Tibial nerve (tissue), 4 donors: ENCODE measurements at places on chromosomes 11 and 22. TPM values are rescaled to one million over a fixed set of nuclear protein-coding genes. Genes with fewer than 3 reads are reported as not detected.
A peak's percentile ranks its signal among the peaks of the same experiment; 100 is the strongest.

DNA sequence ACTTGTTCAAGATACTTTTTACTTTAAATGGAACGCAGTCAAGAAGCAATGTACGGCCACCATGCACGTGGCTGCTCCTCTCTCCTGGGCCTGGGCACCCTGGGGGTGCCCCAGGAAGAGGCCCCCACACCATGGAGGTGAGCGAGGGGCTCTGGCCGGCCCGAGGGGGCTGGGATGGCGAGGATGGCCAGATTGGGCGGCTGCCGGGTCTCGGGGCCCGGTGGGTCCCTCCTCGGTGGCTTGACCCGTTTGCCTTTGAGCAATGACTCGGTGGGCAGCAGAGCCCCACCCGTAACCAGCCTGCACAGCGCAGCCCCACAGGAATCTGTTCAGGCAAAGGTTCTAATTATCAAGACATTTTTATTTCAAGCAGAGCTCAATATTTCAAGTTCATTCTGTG is 167.4 kb downstream of the BRD1 start:
- H3K4me3 ChIP-seq, result no peak overlapping the region
- H3K4me1 ChIP-seq, result no peaks in the 10 kb centered on the region
- no peak overlapping the region for H3K27ac ChIP-seq

- H3K27me3 ChIP-seq, result no peaks in the 10 kb centered on the region
- DNase-seq, result no peak
- no peak overlapping the region for H3K27ac ChIP-seq
- H3K36me3 ChIP-seq, result no peaks in the 10 kb centered on the region
Observed at GRCh38 chr11:21119411-21119810, 450.0 kb downstream of the NELL1 start.

- no peaks in the 10 kb centered on the region for H3K27me3 ChIP-seq
- peak overlapping the region; percentile 29 for H3K27ac ChIP-seq
- H3K36me3 ChIP-seq, result no peaks in the 10 kb centered on the region
- no peak overlapping the region for H3K4me3 ChIP-seq
Observed at GRCh38 chr11:34266090-34266912, 91.5 kb downstream of the ABTB2 start.

DNA sequence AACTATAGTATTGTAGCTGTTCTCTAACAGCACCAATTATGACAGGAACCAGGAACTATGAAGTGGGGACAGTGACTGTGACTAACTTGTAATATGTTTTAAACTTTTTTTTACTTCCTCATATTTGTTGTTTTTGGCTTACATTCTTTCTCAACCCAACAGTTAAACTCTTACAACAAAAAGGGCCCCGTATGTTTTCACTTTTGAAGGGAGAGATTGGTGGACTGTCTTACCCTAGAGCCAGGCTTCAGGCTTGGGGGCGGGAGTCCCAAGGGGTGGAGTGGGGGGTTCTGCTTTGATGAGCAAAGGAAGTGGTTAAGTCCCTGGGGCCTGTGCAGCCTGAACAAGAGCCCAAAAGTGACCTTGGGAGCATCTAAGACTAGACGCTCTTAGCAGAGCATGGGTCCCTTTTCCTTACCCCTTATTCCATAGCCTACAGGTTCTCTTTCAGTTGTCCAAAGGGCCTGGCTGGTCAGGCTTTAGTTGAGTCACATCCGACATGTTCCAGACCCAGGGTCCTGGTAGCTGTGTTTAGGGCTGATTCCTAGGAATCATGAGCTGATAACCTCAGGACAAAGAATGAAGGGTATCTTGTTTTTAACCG is 38.8 kb downstream of the STIM1 start:
- H3K27ac ChIP-seq, result peak overlapping the region; percentile 38
- H3K4me1 ChIP-seq, result peaks cover 8% of the 10 kb centered on the region
- no peaks in the 10 kb centered on the region for H3K27me3 ChIP-seq
- no peak for DNase-seq

DNA sequence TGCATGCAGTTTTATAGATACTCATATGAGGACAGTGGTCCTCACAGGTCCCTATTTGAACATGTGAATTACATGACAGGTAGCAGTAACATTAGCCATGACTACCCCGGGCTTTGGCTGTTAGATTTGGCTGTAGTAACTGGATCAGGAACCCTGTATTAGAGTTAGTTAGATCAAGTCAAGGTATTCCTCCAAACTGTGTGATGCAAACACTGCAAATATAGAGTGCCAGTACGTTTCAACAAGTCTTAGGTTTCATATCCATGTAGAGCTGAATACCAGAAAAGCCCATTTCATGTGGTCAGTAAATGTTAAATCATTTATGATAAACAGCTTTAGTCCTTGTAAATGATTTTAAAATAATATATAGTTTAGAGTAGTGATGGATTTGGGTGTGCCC is 29.5 kb upstream of the PITPNB start:
- H3K27me3 ChIP-seq, result no peaks in the 10 kb centered on the region
- no peak overlapping the region for H3K27ac ChIP-seq
- H3K4me1 ChIP-seq, result no peaks in the 10 kb centered on the region
- no peak overlapping the region for H3K4me3 ChIP-seq

DNA sequence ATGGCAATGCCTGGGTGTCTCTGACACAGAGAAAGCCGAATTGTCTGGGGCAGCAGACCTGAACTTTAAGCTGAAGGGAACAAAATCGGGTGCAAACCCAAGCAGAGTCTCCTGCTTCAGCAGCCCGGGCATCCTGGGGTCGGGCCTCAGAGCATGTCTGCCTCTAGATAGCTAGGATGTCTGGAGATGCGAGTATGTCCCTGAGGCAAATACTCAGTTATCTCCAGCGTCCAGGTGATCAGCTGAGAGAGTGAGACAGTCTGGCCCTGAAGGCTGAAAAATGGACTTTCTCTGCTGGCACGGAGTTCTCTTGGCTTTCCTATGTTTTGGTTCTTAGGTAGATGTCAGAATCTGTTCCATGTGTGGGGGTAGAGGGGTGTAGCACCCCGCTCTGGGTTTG is 3.3 kb downstream of the ADAMTS8 start:
- H3K4me1 ChIP-seq, result no peaks in the 10 kb centered on the region
- no peaks in the 10 kb centered on the region for H3K36me3 ChIP-seq
- DNase-seq, result no peak
- H3K4me3 ChIP-seq, result no peak overlapping the region
- H3K27me3 ChIP-seq, result no peaks in the 10 kb centered on the region

DNA sequence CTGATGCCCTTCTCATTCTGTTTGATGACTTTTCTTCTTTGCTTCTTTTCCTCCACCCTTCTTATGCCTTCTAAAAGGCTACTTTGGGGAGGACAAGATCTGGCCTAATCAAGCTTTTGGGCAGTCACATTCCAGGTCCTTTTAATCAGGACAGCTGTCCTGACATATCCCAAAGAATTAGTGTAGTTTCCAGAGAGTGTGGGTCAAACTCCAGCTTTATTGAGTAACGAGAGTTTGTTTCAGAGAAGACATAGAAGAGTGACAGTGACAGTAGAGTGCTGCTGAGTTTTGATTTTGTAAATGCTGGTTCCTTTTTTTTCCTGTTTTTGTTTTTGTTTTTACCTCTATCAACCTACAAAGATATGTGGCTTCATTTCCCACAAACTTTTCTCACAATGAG is 158.4 kb upstream of the SESN3 start:
- no peaks in the 10 kb centered on the region for H3K4me1 ChIP-seq
- no peak for DNase-seq
- no peaks in the 10 kb centered on the region for H3K27me3 ChIP-seq
- H3K36me3 ChIP-seq, result no peaks in the 10 kb centered on the region
- H3K4me3 ChIP-seq, result no peak overlapping the region
- H3K27ac ChIP-seq, result no peak overlapping the region

DNA sequence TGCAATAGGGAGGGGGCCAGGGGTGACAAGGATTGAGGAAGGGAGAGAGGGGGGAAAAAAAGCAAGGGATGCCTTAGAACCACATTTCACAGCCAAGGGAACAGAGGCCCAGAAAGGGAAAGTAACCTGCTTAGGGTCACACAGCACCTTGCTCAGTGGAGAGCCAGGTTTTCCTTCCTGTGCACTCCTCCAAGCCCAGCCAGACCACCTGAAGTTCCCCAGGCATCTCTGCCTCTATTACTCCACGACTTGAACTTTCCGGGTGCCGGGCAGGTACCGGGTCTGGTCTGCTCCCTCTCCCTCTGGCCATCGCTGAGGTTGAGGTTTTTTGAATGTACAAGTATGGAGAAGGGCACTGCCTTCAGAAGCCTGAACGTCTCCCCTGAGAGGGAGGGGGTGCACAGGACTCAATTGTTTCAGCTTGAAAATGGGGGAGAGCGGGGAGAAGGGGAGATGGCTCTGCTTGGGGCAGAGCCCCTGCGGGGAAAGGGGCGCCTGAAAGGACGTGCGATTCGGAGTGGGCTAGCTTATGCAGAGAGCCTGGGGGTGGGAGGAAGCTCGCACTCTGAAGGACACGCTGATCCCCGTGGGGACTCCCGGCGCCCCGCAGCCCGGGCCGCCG is 516 bp upstream of the SERPINH1 start:
- H3K36me3 ChIP-seq, result no peaks in the 10 kb centered on the region
- peaks cover 68% of the 10 kb centered on the region for H3K4me1 ChIP-seq
- H3K27ac ChIP-seq, result peak overlapping the region; percentile 95
- no peaks in the 10 kb centered on the region for H3K27me3 ChIP-seq

DNA sequence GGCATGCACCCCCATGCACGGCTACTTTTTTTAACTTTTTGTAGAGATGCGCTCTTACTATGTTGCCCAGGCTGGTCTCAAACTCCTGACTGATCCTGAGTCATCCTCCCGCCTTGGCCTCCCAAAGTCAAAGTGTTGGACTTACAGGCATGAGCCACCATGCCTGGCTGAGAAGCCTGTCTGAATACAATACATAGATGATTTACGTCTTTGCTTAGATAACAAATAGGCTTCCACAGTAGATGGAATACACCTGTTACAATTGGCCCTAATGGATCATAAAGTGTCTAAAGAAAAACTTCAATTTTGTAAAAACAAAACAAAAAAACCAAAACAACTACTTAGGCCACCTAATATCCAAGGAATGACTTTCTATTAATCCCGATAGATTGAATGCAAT is 13.0 kb upstream of the CLTCL1 start:
- H3K36me3 ChIP-seq, result no peaks in the 10 kb centered on the region
- H3K4me1 ChIP-seq, result no peaks in the 10 kb centered on the region
- no peak overlapping the region for H3K27ac ChIP-seq
- no peak for DNase-seq

DNA sequence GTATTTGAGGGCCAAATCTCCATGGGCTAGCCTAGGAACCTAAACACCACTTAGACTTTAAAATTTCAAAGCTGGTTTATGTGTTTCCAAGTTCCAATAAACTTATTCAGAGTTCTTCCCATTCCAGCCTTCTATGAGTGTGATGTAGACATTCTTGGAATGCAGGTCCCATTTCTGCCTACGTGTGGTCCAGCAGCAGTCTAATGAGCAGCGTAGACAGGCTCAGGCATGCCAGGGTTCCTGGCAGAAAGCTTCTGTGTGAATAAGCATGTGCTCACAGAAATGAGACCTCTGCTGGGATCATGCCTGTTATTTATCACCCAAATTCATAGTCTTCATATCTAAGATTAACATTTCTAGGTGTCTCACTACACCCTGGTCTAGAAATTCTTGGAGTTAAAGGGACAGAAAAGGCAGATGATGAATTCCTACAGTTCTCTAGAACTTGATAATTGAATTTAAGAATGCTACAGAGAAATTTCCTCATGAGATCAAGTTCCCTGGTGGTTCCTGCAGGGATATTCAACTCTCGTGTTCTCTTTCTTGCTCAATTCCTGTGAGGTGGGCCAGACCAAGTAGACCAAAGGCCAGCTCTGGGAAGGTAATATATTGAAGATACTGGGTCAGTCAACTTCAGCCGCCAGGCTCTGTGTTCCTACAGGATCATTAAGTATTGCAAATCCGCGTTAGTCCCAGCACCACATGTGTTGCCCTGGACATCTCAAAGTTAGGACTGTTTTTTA is 17.6 kb downstream of the RNF185 start:
- no peak for DNase-seq
- no peak overlapping the region for H3K4me3 ChIP-seq
- no peaks in the 10 kb centered on the region for H3K27me3 ChIP-seq
- no peak overlapping the region for H3K27ac ChIP-seq
- H3K4me1 ChIP-seq, result peaks cover 41% of the 10 kb centered on the region

DNA sequence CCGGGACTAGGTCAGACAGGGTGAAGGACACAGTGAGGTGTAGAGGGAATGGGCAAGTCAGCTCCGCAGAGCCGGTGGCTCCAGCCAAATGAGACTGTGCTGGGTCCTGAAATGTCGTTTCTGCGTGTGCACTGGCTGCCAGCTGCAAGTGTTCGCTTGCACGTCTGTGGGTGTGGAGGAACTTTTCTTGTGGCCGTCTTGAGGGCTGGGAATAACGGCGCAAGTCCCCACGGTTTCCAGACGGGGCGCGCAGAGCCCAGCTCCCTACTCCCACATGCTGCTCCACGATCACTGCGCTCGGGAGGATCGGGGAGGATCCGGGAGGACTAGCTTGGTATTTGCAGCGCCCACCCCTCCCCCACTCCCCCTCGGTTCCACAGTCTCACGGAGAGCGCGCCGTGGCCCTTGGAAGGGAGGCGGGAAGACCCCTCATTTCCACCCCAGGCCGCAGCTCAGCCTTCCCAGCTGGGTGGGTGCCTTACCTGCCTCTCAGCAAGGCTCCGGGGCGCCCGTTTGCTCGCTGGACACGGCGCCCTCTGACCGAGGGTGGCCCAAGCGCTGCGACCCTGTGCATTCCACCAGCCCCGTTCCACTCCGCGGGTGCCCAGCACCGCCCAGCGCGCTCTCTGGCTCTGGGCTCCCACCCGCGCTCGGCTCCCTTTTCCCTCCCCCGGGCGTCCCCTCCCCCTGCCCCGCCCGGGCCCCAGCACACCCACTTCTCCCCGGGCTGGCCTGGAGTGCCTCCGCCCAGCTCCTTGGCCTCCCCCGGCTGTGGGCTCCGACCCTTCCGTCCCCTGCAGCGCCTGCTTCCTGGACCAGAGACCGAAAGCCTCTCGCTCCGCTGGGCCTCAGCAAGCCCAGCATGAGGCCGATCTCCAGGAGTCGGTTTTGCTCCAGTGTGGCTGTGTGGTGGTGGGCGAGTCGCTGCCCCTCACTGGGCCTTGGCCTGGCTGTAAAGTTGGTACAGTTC is at the start of gene KCNE3:
Gene KCNE3 (minus strand): TSS at position 634 of the 970 bp plus-strand sequence. CDS start 9,986 bp downstream, outside the sequence.
- H3K36me3 ChIP-seq, result no peaks in the 10 kb centered on the region
- H3K4me3 ChIP-seq, result peak within 1 kb of the TSS; percentile 39
- H3K4me1 ChIP-seq, result no peaks in the 10 kb centered on the region

IRAG1 gene
- 5.9 TPM for total RNA-seq

APOA5 gene
- not detected for total RNA-seq

RASSF10 gene
- total RNA-seq, result not detected

CSF2RB gene
- total RNA-seq, result 7.4 TPM

ADM2 gene
- not detected for total RNA-seq

USP2 gene
- total RNA-seq, result 9.6 TPM

NOL12 gene
- 39.5 TPM for total RNA-seq

MAJIN gene
- total RNA-seq, result not detected

GAL3ST1 gene
- total RNA-seq, result 19.9 TPM

ZNF214 gene
- total RNA-seq, result 7.0 TPM

SPA17 gene
- 7.1 TPM for total RNA-seq

SLC25A18 gene
- 4.5 TPM for total RNA-seq
